ENCODE measurements at places on chromosomes 1 and 21.
A peak's percentile ranks its signal among the peaks of the same experiment; 100 is the strongest.

- no peak for DNase-seq
These were observed 54.0 kb downstream of the CAPN9 start for GRCh38 chr1:230800891-230801840.

DNA sequence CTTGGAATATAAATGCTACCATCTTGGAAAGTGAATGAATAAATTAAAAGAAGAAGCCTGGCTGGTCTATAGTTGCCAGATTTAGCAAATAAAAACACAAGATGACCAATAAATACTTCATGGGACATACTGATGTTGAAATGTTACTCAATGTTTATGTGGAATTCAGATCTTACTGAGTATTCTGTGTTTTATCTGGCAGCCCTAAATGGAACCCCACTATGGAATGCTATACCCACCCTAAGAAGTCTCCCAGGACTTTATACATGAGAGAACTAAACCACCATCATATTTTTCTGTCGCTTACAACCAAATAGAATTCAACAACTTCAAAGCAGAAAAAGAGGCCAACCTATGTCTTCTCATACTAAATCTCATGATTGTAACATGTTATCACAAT, 177.6 kb upstream of the HMCN1 start:
- no peak for DNase-seq

DNA sequence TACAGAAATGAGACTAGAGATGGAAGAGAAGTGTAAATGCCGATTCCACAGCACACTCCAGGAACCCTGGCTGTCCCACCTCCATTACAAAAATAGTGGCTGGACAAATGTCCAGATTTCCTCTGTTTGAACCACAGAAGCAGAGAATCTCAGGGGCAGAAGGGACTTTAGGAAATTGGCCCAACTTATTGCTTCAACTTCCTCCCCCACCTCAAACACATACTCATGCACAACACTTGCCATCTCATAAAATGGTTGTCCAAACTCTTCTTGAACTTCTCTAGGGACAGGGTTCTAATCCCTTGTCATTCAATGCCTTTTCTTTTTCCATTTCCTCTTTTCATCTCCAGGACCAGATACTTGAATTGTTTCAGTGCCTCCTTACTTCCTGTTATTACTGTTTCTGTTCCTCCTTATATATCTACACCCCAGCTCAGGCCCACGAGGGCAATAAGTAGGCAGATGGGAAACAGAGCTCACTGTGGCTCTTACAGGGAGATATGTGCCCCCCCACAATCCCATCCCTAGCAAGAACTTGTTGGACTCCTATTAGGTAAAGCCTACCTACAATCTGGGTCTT, 8.5 kb upstream of the B4GALT3 start:
- no peak for DNase-seq

DNA sequence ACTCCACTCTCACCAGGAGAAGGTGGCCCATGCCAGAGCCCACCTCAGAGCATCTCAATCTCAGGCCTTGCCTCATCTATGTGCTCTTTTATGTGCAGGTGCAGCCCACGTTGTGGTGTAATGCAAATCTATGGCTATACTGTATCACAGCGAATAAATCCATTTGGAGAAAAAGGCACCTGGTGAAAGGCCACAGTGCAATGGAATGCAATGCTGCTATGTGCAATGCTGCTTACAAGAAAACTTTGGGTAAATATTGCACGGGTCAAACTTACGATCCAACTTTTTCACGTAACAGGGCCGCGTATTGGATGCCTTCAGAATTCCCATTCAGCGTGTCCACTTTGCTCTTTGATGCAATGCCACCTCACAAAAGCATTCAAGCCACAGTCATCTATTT, 13.5 kb downstream of the ZBTB18 start:
- DNase-seq, result no peak

DNA sequence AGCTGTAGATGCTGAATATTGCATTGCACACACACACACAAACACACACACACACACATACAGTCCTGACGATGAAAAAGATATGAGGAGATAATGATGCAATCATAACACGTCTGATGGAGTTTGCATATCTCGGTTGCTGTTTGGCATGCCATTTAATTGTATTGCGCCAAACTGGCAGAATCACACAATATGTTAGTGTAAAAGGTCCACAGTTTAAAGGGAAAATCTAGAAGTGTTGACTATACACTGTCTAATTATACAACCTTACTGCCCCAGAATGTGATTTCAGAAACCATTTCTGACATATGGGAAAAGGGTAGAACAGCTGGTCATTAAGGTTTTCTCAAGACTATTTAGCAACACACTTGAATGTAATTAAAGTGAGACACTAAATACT, 123.7 kb upstream of the PROX1 start:
- DNase-seq, result no peak

GRCh38 chr1:14929547-14930246, 223.8 kb upstream of the TMEM51 start:
- no peak for DNase-seq

GRCh38 chr1:154716614-154717527, 108.9 kb upstream of the ADAR start:
- DNase-seq, result no peak

DNA sequence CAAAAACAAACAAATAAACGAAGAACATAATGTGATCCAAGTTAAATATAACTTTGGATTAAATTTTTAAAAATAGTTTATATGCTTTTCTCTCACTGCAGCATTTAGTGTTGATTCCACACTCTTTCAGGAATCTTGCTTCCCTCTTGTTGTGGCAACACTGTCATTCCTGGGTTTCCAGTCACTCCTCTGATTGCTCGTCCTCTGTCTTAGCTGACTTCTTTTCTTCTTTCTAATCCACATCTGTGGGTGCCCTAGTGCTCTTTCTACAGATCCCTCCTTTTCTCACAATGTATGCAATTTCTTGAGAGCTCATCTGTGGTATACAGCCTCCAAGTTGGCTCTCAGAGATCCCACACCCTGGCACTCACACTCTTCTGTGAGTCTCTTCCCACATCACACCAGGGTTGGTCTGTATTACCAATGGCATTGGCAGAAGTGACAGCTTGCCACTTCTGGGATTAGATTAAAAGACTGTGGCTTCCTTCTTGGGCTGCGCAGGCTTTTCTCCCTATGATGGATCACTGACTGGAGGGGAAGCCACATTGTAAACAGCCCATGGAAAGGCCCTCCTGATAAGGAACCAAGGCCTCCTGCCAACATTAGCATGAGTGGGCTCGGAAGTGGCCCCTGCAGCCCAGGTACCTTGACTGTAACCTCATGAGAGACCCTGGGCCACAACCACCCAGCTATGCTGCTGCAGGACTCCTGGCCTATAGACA, 11.5 kb upstream of the MYOC start:
- no peak for DNase-seq

- no peak for DNase-seq
These were observed 504 bp downstream of the PHTF1 start for GRCh38 chr1:113758631-113759332.

DNA sequence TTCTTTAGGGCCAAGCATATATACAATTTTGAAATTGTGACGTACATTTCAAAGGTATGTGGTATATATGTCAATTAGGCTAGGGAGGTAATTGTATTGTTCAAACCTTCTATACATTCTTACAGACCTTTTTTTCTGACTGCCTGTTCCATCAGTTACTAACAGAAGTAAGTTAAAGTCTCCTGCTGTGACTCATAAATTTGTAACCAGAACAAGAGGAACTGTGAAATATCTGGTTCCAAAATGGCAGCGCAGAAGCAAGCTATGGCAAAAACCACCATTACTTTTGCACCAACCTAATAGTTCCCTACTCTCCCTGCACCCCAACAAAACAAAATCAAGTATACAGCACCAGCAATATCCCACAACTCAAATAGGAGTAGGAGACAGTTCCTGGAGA, 93.6 kb downstream of the ENAH start:
- no peak for DNase-seq

DNA sequence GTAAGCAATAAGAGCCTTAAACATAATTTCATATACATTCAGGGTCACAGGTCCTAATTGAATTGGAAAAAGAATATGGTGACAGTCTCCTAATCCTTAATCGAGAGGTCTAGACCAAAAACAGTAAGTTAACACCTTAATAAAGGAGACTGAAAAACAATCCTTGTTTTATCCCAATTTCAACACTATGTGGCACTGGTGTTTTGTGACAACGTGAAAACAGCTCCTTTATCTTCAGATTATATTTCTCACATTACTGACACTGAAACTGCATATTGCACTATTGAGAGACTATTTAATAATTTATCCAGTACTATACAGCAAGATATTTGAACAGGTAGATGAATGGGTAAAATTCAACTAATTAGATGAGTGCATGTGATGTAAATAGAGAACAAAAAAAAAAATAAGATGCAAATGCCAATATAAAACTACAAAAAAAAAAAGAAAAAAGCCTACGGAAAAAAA, 34.1 kb downstream of the TP53BP2 start:
- DNase-seq, result no peak

GRCh38 chr1:200400556-200400955, 9.3 kb downstream of the ZNF281 start:
- DNase-seq, result no peak

DNA sequence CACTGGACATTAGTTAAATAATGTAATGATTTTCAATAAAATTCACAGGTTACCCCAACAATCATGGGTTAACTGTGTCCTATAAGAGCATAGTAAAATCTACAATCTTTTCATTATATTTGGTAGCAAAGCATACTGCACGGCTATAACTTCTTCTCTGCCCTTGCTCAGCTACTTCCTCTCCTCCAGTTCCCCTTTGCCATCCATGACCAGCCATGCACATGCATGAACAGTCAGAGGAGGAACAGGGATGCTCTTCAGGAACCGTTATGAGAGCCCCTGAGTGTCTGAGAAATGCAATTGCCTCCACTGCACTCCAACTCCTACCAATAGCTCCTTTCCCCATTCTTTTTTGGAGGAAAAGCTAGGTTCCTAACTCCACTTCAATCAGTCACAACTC, 646.7 kb downstream of the LTN1 start:
- no peak for DNase-seq

- no peak for DNase-seq
These were observed 35.3 kb upstream of the POFUT2 start for GRCh38 chr21:45322960-45323461.

GRCh38 chr1:11761988-11762406, at the start of gene C1orf167:
C1orf167 (plus strand) TSS chr1:11762193; CDS start chr1:11764401, 2,208 bp downstream.
- no peak for DNase-seq

DNA sequence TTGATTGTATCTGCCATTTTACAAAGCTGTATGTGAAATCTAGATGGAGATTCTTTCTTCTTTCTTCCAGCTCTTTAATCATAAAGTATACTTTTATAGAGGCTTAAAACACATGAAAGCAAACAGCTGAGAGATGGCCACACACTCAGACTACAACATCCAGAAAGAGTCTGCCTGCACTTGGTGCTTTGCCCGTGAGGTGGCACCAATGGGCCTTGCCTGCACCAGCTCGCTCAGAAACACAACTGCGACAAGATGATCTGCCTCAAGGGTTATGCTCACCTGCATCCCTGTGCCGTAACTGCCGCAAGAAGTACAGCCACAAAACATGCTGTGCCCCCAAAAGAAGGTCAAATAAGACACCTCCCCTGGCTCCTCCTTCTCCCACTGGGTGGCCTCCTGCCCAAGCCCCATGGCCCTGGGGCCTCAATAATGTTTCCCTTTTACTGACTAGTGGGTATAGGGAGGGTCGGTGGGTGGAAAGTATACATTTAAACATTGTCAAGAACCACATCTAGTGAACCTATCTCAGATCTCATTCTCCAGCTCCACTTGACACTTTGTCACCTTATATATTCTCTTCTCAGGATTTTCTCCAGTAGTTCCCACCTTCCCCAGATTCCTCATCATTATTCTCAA, 66.7 kb upstream of the ANGPTL3 start:
- no peak for DNase-seq

- no peak for DNase-seq
These were observed 47.2 kb downstream of the VPS26C start for GRCh38 chr21:37219761-37220432.

DNA sequence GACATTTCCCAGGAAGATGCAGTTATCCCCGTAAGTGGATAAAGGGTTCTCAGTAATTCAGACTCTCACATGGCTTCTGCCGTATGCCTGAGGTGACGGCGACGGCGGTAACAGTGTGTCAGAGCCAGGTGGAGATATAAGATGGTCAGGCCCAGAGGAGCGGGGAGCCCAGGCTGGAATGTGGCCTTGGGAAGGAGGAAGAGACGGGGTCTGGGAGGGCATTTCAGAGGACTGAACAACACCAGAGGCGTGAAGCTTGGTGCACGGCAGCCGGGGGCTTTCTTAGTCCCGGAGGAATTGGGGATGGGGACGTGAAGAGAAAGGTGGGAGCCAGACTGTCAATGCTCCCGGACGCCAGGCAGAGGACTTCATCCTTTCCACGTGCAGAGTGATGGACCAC, 1.0 kb downstream of the RER1 start:
- DNase-seq, result no peak

- no peak for DNase-seq
These were observed 102.9 kb downstream of the PTPRC start for GRCh38 chr1:198741744-198742143.

- DNase-seq, result no peak
These were observed 41.0 kb upstream of the COL18A1 start for GRCh38 chr21:45363921-45364467.

GRCh38 chr1:237931581-237931980, 40.9 kb upstream of the ZP4 start:
- DNase-seq, result no peak

GRCh38 chr1:184187097-184187496, 135.6 kb downstream of the TSEN15 start:
- DNase-seq, result no peak

GRCh38 chr1:233815865-233816264, 88.6 kb upstream of the SLC35F3 start:
- DNase-seq, result no peak

- DNase-seq, result no peak
These were observed 47.6 kb downstream of the PIK3R3 start for GRCh38 chr1:46084553-46085451.

GRCh38 chr1:234588386-234588785, 21.6 kb downstream of the IRF2BP2 start:
- peak; percentile 75 for DNase-seq

DNA sequence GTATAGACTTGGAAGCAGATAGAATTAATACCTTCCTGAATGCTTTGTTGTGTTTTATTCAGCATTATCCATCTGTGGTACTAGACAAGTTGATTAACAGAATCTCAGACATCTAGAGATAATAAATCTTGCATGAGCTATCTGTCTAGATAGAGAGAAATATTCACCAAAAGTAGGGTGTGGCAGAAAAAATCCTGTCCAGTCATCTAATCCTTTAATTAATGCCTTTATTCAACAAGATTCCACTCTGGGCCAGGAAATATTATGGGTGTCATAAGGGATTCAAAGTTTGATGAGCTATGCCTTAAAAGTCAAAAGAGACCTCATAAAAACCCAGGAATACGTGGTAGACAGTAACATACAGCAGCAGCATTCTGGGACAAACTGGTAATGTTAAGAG, 601.2 kb downstream of the LMO4 start:
- DNase-seq, result no peak

- no peak for DNase-seq
These were observed 2.2 kb upstream of the HUNK start for GRCh38 chr21:31870472-31871193.

- DNase-seq, result no peak
These were observed 11.3 kb upstream of the IL22RA1 start for GRCh38 chr1:24154215-24154614.
